ENCODE measurements at places on chromosomes 12 and 14. TPM values are rescaled to one million over a fixed set of nuclear protein-coding genes. Genes with fewer than 3 reads are reported as not detected.

Gene ACSS3
- total RNA-seq = 20.5 TPM

Gene ERO1A
- total RNA-seq = 51.4 TPM

Gene NELL2
- total RNA-seq = 1.1 TPM

Gene ARMH4
- total RNA-seq = 14.6 TPM

Gene PXMP2
- total RNA-seq = 13.0 TPM

DNA sequence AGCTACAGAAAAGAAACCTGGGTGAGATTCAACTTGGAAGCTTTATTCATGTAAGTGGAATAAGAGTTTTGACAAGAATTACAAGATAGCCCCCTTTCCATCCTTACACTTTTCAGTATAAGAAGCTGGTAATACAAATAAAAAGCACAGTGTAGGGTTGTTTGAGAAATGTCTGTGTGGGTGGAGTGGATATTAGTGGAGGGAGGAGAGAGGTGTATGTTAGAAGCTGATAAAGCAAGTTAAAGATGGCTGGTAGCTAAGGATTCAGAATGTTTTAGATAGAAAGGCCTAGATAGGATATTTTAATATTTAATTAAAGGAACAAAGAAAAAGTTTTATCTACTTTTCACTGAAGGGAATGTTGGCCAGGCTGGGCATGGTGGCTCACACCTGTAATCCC, 12.5 kb downstream of the CFAP54 start:
- no peak for DNase-seq

DNA sequence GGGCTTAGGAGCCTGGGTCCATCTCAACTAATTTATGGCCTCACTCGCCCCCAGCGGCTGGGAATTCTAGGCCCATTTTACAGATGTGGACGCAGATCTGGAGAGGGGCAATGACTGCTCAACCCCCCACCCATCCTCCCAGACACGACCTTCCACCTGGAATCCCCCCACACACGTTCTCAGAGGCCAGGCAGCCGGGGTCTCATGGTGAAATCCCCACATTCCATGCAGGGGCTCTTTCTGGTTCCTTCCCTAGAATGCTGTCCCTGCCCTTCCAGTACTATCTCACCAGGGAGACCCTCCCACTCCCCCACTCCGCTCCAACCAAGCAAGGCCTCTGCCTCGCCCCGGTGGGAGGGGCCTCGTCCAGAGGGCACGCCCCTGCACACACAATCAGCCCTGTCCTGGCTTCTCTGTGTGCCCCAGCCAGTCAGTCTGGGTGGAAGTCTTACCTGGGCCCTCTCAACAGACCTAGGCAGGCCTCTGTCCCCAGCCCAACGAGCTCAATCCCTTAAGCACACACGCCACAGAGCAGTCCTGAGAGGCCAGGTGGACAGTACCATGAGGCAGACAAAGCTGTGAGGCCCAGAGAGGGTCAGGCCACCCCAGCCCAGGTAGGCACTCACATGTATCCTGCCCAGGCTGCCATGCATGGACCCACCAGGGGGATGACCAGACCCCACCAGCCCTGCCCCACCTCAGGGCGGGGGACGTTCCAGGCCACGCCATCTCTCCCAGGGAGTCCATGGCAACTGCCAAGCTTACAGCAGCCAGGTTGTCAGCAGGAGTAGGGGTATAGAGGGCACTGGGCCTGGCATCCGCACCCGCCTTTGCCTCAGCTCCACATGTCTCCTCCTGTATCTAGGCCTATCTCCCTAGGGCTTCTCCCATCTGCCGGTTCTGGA, 1.3 kb upstream of the ANKRD9 start:
- DNase-seq = no peak

DNA sequence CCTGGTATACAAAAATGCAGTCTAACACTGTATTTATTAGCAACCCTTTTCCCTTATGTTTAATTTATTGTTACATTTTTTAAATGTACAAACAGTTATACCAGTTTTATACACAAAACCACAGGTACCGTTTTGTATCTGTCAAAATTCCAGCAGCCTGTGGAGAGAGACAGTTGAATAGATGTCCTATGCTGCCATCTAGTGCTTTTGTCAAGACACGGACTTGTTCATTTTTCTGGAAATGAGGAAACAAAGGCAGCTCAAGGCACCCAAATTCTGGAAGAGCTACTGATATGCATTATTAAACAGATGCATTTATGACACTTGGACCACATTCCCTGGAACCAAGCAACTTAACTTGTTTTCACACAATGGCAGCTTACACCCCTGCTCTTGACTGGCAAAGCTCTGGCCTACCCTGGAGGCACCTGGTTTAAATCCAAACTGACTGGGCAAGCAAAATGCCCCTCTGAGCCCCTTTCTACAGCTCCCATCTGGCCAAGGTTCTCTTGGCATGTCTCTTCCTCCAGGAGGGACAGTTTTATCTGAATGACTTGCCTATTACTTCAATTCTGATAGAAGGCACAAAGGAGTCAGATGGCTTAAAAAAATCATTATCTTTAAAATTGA, 286.9 kb upstream of the PRKD1 start:
- DNase-seq = no peak

DNA sequence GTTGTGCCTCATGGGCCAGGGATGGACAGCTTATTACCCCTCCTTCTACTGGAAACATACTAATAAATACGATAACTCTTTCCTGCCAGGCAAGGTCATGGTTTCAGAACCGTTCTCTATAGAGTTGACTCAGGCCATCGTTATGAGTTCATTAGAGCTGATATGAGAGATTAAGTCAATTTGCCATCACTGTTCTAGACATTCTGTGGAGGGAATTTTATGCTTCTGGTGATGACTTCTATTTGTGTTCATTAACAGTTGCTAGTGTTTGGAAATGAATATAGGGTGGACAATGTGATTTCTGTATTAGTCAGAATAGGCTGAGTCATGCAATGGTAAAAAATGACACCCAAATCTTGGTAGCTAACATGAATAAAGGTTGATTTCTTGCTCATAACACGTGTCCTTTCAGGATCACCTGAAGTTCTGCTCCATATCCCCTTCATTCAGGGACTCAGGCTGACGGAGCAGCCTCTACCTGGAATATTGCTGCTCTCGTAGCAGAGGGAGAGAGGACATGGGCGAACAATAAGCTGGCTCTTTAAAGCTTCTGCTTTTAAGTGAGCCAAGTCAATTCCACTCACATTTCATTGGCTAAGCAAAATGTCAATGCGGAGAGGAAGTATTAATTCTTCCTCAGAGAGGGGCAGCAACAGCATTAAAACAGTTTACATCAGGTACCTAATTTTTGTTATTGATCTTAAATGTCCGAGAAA, 18.5 kb upstream of the TBPL2 start:
- DNase-seq = no peak

DNA sequence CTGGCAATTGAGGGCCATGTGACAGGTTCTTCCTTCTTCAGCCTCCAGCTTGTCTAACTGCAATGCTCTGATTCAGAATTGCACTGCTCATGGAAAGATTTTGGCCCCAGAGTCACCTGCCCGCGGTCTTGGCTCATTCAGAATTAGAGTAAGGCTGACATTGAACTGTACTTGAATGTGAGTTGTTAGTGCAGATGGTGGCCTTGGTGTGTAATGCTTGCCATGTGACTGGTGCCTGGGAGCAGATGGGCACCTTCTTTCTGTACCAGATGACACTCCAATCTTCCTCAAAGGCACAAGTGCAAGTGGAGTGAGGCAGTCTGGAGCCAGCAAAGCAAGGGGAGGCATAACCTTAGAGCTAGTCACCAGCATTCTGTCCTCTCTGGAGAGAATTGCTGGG, 36.5 kb upstream of the ANO4 start:
- DNase-seq = no peak
